ENCODE measurements at places on chromosomes 4 and X.

- no peak for DNase-seq
Observed at GRCh38 chrX:13339607-13340006, 19.8 kb upstream of the ATXN3L start.

DNA sequence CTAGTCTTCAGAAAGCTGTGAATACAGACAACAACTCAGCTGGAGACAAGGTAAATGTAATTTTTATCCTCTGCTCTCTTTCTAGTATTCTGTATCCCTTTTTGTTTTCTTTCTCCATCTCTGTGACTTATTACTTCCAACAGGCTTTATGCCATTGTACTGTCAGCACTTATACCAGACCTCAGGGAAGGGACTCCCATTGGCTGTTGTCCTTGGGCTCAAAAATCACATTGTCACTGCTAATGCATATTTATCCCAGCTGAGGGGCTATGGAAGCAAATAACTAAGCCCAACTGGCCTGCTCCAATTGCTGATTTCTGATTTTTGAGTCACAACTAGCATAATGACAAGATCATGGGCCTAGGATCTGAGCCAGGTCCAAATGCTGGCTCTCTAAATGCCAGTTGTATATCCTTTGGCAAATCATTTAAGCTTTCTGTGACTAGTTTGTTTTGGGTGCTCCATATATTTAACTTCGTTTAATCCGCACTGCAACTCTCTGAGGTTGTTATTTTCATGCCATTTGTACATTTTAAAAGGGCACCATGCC, 395.1 kb upstream of the GNPDA2 start:
- DNase-seq, result no peak

DNA sequence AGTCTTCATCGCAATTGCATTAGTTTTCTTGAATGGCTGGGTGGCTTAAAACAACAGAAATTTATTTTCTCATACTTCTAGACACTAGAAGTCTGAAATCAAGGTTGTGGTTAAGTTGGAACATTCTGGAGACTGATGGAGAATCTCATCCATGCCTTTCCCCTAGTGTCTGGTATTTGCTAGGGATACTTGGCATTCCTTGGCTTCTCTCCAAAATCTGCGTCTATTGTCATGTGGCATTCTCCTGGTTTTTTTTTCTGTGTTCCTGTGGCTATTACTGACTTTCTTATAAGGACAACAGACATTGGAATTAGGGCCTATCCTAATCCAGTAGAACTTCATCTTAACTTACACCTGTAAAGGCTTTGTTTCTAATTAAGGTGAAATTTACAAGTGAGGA, 272.8 kb upstream of the EPHA5 start:
- DNase-seq, result no peak

- DNase-seq, result no peak
Observed at GRCh38 chrX:120372667-120373370, 10.9 kb downstream of the ATP1B4 start.

GRCh38 chr4:165415910-165416309, 37.1 kb downstream of the CPE start:
- no peak for DNase-seq

DNA sequence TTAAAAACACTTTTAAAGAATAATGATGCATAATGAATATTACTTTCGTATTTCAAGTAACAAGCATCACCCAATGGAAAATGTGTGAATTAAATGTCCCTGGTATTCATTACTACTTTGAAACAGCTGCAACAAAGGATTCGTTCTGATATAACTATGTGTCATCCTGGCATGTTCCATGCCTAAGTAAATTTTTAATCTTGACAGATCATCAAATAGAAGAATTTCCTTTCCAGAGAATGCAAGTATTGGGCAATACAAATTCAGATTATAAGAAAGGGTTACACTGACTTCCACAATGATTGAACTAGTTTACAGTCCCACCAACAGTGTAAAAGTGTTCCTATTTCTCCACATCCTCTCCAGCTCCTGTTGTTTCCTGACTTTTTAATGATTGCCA, 105.3 kb downstream of the SPCS3 start:
- DNase-seq, result no peak

- no peak for DNase-seq
Observed at GRCh38 chr4:77184974-77185373, 28.0 kb downstream of the CCNG2 start.

GRCh38 chr4:82362565-82362964, 11.2 kb downstream of the HNRNPD start:
- DNase-seq, result no peak

DNA sequence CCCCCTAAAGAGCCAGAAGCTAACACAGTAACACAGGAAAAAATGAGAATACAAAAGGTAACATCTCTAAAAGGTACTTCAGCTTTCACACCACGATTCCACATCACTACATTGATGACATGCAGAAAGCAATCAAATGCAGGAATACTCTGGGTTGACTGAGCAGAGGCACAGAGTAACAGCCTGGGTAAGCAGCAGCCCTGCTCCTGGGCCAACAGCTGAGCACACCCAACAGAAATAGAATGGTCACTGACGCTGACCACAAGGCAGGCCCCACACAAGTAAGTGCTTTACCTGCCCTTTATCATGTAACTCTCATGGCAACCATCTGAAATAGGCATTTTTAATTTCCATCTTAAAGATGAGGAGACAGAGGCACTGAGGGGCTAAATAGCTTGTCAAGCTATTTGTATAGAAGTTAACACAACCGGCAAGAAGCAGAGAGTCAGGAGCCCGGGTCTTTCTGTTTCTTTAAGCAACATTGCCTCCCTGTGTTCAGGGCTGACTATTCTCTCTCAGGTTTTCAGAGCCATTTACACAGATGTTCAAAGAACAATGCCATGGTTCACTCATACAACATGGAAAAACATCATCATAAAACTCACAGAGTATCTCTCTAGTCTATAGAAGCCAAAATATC, 168.9 kb downstream of the ZNF674 start:
- peak; percentile 7 for DNase-seq

DNA sequence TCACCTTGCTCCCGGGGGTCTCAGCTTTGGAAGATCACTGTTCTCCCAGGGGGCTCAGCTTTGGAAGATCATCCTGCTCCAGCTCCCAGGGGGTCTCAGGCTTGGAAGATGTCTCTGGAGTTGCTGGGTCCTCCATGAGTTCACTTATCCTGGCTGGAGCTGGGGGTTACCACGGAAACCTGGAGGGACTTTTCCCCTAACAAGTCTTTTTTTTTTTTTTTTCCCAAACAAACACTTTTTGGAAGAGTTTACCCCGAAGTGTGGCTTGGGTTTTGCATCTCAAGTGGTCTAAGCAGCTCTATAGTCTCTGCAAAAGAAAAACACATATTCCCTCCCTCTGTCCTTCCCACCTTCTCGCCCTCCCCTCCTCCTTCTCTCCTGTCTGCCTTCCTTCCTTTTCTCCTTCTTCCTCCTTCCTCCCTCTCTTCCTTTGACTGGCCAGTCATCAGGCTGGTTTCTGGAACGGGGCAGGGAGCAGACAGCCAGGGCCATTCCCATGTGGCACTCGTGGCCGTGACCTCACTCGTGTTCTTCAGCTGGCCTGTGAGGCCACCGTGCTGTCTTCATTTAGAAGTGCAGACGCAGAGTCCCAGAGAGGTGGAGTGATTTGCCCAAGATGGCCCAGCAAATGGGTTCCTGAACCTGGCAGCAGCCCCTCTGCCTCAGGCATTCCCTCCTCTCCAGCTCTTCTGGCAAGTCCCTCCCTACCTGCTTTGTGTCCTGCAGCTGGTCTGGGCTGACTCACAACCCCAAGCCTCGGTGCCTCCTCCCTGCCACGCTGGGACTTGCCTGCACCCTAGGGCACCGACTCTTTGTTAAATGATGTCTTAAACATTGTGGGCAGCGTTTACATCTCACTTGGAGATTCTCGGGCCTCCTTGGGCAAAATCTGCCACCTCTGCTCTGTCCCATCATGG, 25.9 kb upstream of the HMX1 start:
- no peak for DNase-seq

DNA sequence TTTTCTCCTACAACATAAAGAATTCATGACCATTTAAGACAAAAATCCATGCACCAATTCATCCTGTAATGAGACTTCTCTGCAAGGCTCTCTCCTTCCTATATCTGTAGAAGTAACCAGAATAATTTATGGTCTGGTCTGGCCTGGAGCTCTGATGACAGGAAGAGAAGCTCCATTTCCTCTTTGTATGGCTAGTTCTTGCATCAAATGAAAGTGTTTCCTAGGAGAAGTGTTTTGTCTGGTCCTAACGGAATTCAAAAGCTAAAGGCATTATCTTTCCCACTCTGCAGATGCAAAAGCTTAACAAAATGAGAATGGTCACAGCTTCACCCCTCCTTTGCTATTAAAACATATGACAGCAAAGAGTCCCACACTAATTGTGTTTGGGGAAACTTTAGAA, 55.1 kb downstream of the SPATA18 start:
- DNase-seq, result no peak

- no peak for DNase-seq
Observed at GRCh38 chr4:76984788-76985211, 35.2 kb downstream of the SEPTIN11 start.

- DNase-seq, result no peak
Observed at GRCh38 chrX:71872542-71873458, 37.8 kb upstream of the NHSL2 start.

GRCh38 chr4:158789853-158790252, 21.0 kb downstream of the FNIP2 start:
- no peak for DNase-seq

DNA sequence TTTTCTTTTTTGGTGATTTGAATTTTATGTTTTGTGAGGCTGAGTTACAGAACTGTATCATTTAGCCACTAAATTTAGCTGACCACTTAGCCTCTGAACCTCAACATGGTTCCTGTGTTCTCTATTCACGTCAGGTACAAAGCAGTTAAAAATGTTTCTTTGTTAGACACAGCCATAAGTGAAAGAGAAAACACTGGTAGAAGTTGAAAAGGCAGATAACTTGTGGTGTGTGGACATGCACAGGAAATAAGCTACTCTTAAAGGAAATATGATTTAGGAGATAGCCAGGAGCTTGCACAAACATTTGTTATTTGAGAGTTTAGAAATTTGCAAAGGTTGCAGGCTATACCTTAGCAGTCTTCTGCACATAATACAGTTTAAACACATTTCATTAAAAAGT, 171.0 kb upstream of the RPS6KA3 start:
- DNase-seq, result no peak

DNA sequence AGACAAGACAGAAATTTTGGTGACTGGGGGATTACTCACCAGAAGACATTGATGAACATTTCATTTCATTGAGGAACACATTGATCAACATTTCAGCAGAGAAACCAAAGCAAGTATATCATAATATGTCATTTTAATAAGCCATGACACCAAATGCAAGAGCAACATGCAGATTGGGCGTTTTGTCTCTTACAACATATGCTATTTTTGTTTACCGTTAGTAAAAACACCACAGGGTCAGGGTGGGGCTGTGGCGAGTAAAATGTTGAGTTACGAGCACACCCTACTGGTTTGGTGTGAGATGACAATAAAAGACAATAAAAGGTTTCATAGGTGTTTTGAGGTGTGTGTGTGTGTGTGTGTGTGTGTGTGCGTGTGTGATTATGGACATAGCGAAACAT, 294.5 kb downstream of the PDGFC start:
- no peak for DNase-seq

DNA sequence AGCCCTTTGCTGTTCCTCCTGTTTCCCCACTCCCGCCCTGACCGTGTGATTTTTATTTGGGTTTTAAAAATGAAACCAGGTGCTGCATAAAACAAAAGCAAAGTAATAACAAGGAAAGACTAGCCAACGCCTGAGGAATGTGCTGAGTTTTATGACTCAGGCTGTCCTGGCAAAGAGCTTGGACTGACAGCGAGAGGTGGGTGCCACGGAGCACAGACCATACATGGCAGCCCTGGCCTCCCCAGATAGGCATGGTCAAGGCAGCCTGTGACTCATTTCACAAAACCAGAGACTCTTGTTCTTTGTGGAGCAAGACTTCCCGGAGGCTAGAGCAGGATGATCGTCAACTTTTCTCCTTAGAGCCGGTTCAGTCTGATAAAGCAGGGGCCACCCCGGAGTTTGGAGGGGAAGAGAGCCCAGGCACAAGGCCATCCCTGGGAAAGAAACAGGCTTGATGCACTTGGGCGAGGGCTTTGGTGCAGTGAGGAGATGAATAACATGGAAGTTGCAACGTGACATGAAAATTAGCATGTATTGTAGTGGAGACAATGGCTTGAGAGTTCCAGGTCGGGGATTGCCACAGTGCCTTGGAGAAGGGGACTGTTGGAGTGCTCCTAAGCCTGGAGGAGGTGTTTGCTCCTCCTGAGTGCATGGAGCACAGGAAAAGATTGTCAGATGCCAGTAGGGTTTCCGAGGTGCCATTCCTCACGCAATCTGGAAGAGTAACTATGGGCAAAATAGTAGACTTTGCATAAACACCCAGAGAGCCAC, 54.8 kb downstream of the C4orf51 start:
- no peak for DNase-seq

DNA sequence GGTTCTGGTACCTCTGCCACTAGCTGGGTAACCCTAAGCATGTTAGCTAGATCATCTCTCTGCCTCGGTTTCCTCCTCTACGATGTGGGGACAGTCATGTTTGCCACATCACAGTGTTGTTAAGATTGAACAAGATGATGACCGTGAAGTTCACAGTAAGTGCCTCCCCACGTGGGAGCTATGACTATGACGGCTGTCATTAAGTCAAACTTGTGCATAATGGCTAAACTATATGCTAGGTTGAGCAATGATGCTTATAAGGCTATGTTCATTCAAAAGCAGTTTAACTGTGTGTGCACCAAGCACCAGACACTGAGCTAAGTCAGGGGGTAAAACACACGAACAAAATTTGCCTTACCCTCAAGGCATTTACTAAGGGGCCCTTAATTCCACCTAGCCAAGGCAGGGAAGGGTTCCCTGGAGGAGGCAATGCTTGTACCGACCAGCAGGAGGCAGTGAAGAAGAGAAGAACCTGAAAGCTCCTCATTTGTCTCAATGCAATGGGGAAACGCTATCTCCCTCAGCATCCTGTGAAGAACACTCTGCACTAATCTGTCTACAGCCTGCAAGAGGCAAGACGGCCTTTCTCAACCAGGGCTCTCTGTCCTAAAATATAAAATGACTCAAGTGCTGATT, 52.9 kb downstream of the MAP7D2 start:
- DNase-seq, result no peak

DNA sequence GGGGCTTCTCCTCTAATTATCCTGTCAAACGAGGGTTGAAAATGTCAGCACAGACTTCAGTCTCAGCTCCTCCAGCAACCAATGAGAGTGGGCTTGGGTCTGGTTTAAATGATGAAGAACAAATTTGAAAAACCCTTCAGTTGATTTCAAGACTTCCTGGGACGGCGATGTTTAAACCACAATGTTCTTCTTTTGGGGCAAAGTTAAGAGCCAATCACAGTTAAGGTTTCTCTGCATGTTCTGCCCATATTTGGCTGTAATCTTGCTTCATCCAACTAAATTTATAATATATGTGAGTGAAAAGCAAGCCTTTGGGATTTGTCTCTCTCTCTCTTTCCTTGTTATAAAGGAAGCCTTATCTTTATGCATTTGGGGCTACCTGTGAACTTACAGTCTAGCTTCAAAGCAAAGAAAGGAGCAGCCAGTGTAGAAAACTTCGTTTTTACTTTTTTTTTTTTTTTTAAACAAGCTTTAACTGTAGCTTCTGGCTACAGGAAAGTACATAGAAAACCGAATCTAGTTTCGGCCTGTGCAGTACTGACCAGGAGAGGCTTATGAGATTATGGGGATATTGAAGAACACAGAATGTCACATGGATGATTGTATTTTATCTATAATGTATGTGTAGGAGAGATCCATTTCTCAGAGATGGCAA, 46.8 kb upstream of the FAM9C start:
- DNase-seq, result no peak

GRCh38 chr4:79211490-79211889, 114.4 kb downstream of the NAA11 start:
- no peak for DNase-seq
